ENCODE measurements at places on chromosomes 12 and 14.

- no peak for DNase-seq
These were observed 20.9 kb upstream of the NUDT14 start for GRCh38 chr14:105201925-105202513.

DNA sequence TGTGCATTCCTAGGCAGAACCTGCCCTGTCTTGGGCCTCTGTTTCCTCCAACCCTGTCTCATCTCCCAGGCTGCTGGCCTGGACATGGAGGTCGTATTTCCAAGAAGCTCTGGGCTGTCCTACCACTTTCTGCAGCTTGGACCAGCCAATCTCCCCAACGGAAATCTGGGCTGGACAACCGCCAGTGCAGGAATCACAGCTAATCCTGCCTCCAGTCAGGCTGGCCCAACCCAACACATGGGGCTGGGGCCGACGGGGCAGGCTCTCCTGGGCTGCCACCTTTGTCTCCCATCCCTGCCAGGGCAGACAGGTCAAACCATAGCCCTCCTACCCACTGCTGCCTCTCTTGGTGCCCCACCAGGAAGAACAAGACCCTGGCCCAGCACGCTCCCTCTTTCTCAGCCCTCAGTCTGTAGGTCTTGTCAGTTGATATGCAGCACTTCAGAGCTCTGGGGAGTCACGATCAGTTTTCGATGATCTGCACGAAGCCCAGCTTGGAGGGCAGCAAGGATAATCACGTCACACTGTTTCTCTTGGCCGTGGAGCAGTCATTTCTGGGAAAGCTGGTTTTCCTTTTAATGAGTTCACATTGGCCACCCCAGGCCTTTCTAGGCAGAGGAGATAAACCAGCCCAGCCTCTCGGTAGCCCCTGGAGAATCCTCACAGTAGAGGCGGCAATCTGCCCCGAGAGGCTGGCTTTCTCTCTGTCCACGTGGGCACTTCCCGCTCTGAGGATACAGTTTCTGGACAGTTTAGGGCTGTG is 195.2 kb upstream of the PRMT8 start:
- DNase-seq, result no peak

DNA sequence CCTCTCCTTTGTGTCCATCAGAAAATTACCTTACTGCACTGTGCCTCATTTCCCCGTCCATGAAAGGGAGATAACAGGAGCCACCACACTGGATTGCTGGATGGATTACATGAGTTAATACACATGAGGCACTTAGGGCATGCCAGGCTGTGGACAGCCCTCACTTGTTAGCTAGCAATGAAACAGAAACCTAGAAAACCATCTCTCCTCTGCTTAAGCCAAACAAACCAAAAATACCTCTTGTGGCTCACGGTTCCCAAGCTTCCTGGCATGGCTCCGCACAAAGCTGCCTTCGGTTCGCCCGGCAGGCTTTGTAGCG is 660 bp upstream of the HCFC2 start:
- no peak for DNase-seq

GRCh38 chr12:79424109-79424721 is 266.5 kb downstream of the PAWR start:
- DNase-seq, result no peak

DNA sequence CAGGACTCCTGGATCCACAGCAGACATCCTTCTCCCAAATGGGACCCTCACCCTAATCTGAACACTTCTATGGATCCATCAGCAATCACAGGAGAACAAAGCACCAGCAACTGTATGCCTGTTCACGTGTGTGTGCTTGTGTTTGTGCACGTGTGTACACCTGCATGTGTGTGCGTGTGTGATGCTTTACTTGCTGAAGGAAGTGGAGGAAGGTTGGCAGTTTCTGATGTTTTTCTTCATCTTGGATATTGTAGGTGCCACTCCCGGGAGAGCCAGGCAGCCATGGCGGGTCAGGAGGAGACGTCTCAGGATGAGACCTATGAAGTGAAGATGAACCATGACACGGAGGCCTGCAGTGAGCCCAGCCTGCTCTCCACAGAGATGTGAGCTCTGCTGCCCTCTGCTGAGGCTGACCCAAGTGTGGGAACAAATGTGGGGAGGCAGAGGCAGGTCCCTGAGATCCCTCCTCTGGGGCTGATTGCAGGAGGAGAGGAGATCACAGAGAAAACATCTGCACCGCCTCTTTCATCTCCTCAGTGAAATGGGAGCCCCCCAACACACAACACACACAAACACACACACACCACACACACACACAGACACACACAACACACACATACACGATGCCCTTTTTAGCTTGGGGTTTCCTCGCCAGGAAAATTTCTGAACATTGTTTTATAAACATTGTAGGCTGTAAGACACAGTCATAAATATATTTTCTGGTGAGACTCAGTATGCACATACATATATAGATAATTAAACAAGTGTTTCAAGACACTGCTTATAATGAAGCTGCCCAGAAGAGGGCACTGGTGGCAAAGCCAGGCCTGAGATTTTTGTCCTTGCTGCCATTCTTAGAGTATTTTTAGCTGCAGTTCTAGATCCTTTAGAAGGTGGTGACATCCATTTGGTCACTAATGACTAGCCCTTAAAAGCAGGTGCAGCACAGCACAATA is 112.2 kb upstream of the FKBP4 start:
- DNase-seq, result no peak

- no peak for DNase-seq
These were observed at the start of gene SDS for GRCh38 chr12:113403435-113404415. SDS (minus strand) TSS chr12:113403887; CDS start chr12:113399708, 4,179 bp downstream.

DNA sequence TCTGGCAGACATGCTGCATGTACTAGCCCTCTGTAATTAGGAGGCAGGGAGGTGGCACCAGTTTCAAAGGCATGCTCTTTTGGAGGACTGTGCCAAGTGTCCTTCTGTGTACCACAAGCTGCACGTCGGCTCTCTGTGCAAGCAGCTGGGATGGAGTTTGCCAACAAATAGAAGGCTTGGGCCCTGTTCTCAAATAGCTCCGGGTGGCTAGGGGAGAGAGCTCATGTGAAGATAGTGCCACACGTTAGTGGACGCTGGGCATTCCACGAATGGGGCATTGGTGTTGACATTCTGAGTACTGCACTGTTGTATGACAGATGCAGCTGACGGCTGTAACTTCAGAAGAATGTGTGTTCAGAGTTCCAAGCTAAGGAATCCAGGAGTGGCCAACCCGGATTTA is 4.4 kb downstream of the AACS start:
- DNase-seq, result no peak

GRCh38 chr14:55762595-55763232 is 182.7 kb downstream of the KTN1 start:
- DNase-seq, result no peak

GRCh38 chr12:45695035-45695434 is 34.5 kb upstream of the ARID2 start:
- DNase-seq, result no peak

DNA sequence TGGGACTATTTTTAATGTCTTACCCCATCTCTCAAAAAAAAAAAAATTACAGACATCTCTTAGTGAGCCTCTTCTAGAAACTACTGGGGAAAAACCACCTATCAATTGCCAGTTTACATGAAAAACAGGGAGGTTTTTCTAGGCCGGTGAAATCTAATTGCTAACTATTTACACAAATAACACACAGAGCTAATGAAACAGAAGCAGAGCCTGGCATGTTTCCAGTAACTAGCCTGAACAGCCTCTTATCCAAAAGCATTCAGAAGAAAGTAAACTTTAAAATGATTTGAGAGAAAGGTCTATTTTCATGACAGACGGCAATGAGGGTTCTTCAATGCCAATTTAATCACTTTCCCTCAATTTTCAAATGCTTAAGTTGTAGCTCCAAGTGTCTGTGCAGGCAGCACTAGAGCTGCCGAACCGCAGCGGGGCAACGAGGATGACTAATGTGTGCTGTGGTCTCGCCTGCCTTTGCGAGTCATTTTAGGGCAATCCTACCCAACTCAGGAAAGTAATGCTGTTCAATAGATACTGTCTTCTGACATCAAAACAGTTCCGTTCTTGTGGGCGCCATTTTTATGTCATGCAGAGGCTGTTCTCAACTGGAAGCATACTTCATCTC is 84.6 kb downstream of the SETD3 start:
- DNase-seq, result no peak

DNA sequence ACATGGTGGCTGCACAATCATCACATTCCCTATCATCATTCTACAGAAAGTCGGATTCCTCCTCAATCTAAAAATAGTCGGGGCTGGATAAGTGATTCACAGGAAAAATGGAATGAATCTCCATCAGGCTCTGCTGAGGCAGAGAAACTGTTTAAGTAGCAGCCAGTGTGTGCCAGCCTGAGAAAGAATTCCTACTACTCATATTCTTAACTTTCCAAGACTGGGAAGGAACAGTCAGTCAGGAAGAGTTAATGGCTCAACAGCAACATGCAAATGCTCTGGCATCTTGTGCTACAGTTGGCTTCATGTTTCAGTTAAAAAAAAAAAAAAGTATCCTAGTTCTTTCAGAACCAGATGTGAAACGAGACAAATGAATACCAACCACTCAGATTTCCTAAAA is 187.0 kb downstream of the GRIP1 start:
- no peak for DNase-seq

- no peak for DNase-seq
These were observed 373.2 kb downstream of the ATP23 start for GRCh38 chr12:58314610-58315009.

DNA sequence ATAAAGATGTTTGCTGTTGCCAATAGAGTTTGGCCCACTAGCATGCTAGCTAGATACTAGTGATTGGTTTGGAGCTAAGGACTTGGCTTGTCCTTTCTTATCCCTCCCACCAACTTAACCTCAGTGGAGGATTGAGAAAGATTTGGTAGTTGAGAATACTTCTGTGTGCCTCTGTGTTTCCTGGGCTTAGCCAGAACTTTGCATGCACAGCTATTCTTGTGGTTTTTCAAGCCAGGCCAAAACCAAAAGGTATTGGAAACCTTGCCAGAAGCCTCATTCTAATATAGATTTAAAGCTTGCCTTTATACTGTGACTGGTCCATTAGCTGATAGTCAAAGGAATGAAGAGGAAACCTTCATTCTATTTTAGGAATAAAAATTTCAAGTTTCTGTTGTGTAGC is 188.5 kb downstream of the CCDC91 start:
- DNase-seq, result no peak

Measured in activated T-helper 1 cell treated with anti-CD3 and anti-CD28 coated beads, Interleukin-2, amount 50 U/mL, for 16 hours (primary cell).